ENCODE measurements at places on chromosomes 2 and 18.

GRCh38 chr2:223102040-223102400 lies 50.0 kb downstream of the KCNE4 start:
- no peak for DNase-seq

DNA sequence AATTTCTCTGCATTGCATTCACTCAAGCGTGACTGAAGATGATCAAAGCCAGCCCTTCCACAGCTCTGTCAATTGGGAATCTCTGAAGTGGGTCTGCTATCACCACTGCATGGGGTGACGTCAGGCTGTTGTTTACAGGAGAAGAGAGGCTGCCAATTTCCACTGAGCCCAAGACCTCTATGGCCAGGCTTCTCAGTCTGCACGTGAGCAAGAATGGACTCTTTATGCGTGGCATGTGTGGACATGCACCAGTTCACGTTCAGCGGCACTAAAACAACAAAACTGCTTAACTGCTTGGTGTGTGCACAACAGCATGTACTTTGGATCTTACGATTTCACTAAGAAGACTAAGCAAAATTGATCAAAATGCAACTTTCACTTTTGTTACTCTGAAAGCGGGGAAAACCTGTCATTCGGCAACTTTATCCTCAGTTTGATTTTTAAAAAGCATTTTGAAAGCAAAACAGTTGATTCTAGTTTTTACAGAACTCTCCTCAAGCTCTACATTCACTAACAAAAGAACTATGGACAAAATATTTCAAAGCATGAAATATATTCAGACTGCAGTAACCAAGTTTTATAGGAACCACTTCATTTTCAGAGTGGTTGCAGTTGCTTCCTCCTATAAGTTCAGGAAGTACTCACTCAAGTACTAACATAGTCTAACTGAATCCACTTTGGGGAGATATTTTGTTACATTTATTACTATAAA lies 77.0 kb upstream of the SERTAD2 start:
- no peak for DNase-seq

DNA sequence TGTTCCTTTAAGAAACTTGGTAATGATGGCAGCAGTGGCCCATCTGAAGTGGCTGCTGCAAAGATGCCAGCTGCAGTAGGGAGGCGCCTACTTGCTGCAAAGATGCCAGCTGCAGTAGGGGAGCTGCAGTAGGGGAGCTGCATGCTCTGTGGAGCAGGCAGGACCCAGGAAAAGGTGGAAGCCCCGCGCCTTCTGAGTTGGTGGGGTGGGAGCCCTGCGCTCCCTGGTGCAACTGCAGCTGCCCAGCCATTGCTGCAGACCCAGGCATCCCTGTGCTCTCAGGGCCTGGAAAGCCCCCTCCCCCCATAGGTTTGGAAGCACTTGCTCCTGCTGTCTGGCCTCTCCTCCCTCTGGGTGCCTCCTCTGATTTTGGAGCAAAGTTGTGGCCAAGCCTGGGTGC lies 155.3 kb downstream of the DPP4 start:
- DNase-seq = no peak

DNA sequence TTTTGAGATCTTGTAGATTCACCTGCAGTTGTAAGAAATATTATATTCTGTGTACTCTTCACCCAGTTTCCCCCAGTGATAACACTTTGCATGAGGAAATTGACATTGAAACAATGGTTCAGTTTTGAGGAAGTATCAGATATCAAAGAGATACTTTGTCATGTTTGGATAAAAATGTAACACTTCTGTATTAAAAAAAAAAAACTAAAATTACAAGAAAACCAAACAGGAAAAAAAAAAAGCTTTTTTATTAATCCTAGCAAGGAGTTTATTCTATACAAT lies 204.0 kb downstream of the ARL4C start:
- no peak for DNase-seq

- DNase-seq = no peak
Observed at GRCh38 chr2:110740747-110741349, 8.5 kb downstream of the ACOXL start.

DNA sequence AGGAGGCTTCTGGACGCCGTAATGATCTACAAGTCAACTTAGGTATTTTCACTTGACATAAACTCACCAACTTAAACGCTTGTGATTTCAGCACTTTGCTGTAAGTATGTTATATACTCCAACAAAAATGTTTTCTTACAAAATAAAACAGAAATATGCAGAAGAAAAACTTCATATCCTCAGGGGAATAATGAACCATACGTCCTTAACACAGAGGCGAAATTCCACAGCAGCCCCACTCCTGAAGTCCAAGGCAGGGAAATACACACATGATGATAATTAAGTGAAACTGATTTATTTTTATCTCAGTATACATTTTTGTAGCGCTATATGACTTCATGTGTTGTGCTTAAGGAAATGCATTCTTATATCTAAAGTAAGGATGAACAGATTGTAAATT lies 335.4 kb upstream of the VWC2L start:
- no peak for DNase-seq

DNA sequence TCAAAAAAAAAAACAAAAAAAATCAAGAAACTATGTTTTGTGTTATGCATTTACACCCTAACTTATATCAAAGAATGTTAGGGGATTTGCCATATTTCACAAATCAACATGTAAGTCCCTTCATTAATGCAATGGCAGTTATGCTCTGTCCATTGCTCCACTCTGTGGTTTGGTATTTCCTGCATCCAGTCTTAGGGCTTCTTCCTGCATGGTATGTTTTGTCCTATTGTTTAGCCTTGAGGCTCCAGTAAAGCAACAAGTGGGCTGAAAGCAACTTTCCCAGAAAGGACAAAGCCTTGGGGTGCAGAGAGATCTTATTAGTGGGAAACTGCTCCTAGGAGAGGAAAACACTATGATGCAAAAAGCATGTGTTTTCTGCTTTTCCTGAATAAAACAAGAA lies 474.1 kb downstream of the IRS1 start:
- no peak for DNase-seq

DNA sequence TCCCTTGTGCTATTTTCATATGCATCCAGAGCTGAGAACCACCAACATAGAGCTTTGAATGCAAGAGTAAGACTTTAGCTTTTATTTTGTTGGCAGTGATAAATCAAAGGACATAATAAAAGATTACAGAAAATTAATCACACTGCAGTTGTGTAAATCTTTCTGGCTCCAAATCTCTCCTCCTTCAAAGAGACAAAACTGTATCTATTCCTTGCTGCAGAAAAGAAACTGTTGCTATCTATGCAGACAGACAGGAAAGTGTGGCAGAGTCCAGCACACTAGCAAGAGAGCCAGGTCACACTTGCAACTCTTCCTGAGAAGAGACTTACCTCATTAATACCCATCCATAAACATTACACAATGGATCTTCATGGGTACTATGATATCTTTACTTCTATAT lies 57.5 kb downstream of the DTNB start:
- DNase-seq = no peak

- no peak for DNase-seq
Observed at GRCh38 chr2:100068395-100068794, 74.0 kb downstream of the AFF3 start.

DNA sequence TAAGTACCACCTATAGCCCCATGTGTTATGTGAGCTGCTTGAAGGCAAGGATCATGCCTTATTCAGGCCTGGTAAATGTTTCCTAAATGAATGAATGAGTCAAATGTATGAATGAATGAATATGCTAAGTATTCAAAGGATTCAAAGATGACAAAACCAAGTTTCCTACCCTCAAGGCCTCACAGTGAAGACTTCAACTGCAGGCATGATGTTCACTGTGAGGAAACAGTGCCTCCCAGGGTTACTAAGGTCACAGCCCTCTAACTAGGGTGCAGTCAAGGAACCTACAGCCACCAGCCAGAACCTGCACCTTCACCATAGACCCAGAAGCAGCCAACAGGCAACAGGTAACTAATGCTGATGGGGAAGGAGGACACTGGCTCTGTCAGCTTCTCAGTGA lies 69.3 kb downstream of the SUMO1 start:
- no peak for DNase-seq

DNA sequence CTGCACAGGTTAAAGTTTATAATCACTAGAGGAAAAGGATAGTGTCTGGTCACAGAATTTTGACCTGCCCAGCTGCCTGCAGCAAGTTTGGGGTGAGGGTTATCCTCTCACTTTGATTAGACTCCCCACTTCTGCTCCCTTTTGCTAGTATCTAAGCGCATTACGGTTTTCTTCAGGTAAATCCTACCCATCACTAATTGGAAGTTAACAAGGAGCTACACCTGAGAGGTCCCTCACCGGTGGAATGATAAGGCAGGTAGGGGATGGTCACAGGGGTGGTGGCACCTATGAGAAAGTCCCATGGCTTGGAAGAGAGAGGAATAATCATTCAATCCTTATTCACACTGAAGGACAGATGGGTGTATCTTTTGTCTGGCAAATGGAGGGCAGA lies 7.6 kb downstream of the BCL2 start:
- DNase-seq = no peak

DNA sequence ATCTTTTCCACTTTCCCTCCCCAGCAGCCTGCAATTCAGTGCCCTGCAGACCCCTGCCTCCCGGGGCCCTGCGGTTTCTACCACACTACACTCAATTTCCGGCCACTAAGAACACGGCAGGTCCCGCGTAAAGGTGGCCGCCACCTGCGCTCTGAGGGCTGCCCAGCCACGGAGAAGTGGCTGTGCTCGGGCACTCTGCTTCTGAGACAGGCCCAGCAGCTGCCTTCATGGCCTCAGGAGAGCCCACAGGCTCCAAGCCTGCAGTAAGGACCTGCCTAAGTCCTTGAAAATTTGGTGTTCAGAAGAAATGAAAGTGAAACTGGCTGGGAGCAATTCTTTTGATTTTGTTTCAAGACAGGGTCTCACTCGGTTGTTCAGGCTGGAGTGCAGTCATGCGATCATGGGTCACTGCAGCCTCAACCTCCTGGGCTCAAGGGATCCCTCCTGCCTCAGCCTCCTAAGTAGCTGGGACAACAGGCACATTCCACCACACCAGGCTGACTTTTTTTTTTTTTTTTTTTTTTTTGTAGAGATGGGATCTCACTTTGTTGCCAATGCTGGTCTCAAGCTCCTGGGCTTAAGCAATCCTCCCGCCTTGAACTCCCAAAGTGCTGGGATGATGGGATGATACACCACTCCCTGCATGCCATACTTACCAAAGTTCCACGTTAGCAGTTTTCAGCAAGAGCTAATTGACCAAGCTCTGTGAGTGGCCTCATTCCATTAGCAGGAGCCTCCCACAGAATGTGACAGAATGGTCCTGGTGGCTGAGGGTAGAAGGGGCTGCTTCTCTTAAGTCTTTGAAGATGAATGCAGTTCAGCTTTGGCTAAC lies 14.6 kb upstream of the ALPP start:
- DNase-seq = no peak

GRCh38 chr2:237253046-237253702 lies 160.8 kb downstream of the COL6A3 start:
- DNase-seq = no peak

DNA sequence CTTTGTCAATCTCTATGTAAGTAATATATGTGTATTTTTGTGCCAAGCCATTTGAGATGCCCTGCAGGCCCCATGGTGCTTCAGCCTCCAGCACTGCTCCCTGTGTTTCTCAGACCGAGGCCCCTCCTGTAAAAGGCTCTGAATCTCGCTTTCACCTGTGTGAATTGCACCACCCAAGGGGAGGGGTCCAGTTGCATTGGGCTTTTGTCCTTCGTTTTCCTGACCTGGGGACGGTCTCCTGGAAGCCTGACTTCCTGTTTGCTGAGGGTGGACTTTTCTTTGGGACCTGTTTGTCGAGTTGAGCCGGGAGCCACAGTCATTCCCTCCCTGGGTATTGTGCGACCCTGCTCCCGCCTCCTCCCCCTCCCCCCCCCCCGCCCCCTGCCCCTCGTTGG lies 48.9 kb downstream of the AGAP1 start:
- no peak for DNase-seq

- no peak for DNase-seq
Observed at GRCh38 chr2:160974803-160975202, 185.4 kb upstream of the TANK start.

- DNase-seq = no peak
Observed at GRCh38 chr2:69926849-69927515, 12.1 kb downstream of the MXD1 start.

DNA sequence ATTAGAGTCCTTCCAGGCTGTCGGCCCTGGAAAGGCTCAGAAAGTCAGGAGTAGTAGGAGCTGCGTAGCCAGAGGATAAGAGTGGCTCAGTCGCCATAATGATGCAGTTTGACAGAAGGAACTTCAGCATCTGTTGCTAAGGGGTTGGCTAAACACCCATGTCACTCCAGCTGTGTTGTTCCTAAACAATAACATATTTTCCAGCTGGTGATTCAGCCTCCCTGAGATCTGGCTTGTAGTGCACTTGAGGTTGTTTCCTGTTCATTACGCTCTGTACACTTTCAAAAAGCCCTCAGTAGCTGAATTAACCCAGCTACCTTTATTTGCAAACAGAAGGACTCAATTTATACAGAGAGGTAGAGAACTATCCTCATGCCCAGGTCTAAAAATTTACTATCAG lies 39.7 kb upstream of the EPAS1 start:
- no peak for DNase-seq

- DNase-seq = no peak
Observed at GRCh38 chr18:31957728-31958127, 14.8 kb upstream of the TRAPPC8 start.

DNA sequence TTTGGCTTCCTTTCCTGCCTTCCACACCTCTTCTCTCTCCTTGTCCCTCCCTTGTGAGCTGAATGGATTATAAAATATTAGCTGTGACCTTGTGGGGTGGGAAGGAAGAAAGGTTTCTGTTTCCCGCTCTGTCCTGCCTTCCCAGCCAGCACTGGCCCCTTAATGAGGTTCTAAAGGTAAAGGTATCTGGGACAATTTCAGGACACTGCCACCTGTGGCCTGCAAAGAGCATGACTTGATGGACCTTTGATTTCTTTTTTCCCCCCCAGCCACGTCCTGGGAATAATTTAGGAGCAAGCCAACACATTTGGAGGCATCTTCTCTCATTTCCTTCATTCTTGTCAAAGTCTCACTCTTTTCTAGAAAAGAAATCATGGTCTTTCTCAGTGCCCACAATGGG lies 246.7 kb upstream of the EPAS1 start:
- no peak for DNase-seq

- DNase-seq = no peak
Observed at GRCh38 chr18:75360215-75360614, 67.3 kb downstream of the SMIM21 start.

DNA sequence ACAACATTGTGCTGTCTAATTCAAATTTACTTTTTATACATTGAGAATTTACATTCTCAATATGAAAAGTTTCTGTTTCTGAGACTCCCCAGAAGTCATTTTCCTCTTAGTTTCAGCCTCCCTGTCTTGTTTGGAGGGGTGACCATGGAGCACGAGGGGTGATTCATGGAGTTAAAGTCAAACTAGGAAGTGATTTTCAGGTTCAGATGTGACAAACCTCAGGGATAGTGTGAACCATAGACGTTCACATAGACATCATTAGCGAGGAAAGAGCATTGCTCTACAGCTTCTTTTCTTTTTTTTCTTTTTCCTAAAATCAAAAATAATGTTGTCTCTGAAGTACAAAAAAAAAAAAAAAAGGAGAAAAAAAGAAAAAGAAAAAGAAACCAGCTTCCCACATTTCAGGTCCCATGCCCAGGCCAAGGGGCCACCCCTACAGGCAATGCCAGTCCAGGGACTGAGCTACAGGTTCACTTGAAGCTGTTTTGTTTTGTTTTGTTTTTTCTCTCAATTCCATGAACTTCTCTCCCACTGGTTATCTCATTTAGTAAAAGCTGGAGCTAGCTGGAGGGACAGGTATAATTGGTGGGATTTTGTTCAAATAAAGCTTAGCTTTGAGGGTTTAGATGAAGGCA lies 18.1 kb upstream of the LCLAT1 start:
- no peak for DNase-seq

GRCh38 chr2:1238598-1239138 lies 174.6 kb upstream of the TPO start:
- no peak for DNase-seq
